ENCODE measurements at places on chromosomes 16 and 17.

DNA sequence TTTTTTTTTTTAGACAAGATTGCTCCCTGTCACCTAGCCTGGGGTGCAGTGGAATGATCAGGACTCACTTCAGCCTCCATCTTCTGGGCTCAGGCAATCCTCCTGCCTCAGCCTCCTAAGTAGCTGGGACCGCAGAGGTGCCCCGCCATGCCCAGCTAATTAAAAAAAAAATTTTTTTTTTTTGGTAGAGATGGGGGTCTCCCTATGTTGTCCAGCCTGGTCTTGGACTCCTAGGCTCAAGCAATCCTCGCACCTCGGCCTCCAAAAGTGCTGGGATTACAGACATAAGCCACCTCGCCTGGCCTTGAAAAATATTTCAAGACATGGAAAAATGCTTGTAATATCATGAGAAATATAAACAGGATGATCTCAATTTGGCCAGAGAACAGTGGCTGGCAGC is 42.9 kb downstream of the HAPSTR1 start:
- no peak for DNase-seq

DNA sequence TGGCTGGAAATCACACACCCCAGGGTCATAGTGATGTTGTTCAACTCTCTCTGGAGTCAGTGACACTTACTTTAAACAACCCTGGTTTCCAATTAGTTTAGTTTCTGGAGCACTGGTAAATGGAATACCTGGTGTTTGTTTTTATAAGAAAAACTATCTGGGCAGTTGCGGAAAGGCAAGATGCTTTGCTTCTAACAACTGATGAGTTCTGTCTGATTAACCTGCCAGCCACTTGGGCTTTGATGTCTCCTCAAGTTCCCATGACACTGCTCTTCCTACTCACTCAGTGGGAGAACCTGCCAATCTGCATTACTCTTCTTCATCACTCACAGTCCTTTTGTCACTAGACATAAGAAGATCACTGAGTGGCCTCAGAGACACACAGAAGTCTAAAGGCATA is 78.7 kb upstream of the MTMR4 start:
- no peak for DNase-seq

- DNase-seq, result no peak
Measured at GRCh38 chr16:56226845-56227525, 35.7 kb downstream of the GNAO1 start.

- DNase-seq, result no peak
Measured at GRCh38 chr16:82641336-82641984, 14.7 kb downstream of the CDH13 start.

GRCh38 chr17:164303-165235 is 16.9 kb downstream of the DOC2B start:
- peak; percentile 69 for DNase-seq

GRCh38 chr17:6496116-6496481 is 51.8 kb downstream of the PIMREG start:
- no peak for DNase-seq

DNA sequence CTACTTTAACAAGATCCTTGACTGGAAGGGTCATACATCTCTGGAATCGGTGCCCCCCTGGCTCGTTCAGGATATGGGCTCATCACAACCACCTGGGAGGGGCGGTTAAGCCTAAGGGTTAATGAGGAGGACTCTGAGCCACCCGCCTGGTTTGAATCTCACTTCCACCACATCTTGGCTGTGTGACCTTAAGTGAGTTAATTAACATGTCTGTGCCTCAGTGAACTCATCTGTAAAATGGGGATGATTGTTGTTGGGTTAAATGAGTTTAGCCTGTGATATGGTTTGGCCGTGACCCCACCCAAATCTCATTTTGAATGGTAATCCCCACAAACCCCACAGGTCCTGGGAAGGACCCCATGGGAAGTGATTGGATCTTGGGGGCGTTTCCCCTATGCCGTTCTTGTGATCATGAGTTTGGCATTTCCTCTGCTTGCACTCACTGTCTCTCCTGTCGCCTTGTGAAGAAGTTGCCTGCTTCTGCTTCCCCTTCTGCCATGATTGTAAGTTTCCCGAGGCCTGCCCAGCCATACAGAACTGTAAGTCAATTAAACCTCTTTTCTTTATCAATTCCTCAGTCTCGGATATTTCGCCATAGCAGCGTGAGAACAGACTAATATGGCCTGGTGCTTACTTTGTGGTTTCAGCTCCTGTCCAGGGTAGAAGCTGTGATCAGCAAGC is 214.0 kb upstream of the CIBAR2 start:
- DNase-seq, result no peak

GRCh38 chr16:10751291-10751697 is 7.7 kb downstream of the NUBP1 start:
- DNase-seq, result no peak

- DNase-seq, result no peak
Measured at GRCh38 chr17:63171428-63172393, 205.7 kb downstream of the TANC2 start.

DNA sequence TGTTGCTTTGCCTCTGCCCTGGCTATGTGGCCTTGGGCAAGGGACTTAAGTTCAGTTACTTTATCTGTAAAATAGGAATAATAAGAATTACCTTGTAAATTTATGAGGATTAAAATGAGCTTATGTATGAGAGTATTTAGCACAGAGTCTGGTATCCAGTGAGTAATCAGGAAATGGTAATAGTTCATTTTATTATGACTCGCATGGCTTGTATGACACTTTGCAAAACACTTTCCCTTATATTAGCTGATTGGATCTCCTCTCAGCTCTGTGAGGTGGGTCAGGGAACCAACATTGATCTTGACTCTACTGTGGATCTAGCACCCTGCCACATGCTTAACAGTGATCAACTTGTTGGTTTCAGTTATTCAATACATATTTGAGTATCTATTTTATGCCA is 8.3 kb upstream of the CDH3 start:
- no peak for DNase-seq

- DNase-seq, result peak; percentile 72
Measured at GRCh38 chr16:12811441-12812383, 8.0 kb upstream of the CPPED1 start.

DNA sequence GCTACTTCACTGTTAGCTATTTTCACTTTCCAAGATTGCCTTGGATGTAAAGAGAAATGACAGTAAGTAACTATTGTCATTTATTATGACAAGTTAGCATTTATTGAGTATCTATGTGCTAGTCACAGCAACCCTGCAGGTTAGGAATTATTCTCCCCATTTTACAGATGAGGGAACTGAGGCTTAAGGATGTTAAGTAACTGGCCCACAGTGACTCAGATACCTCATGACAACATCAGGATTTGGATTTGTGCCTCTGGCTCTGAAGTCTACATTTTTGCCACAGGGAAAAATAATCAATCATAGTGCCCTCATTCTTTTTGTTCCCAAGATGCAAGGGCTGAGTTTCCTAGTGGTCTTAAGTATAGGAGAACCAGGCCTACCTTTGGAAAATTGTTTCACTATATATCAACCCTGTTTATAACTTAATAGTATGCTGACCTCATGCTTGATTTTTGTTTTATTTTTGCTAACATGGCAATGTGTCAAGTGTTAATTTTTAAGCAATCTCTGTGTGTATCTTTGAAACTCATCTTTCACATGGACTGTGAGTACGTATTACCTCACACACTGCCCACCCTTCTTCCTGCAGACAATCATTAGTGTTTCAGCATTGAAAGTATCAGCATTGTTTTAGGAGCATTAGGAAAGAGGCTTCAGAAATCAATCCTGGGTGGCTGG is 105.0 kb downstream of the TANGO6 start:
- DNase-seq, result no peak

- DNase-seq, result no peak
Measured at GRCh38 chr16:27450196-27450549, 48.2 kb downstream of the IL21R start.

GRCh38 chr16:79713609-79714309 is 113.2 kb upstream of the MAF start:
- DNase-seq, result no peak

- no peak for DNase-seq
Measured at GRCh38 chr16:89481356-89481955, 8.9 kb downstream of the ANKRD11 start.

GRCh38 chr17:48128400-48128799 is 20.8 kb downstream of the SNX11 start:
- DNase-seq, result no peak

DNA sequence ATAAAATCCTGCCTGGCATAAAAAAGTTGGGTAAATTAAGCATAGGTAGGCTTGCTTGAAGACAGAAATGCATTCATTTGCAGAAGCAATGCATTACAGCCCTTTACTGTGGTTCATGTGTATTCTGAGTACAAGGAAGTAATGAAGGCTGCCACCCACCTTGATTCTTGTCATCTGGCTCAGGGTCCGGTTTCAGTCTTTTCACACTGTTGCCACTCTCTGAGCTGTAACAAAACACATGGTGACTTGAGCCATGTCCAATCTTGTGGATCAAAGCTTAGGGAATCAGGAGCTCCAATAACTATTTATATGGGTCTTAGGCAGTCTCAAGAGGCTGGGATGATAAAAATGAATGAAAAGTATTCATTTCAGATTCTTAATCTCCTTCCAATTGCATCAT is 22.0 kb downstream of the PSME3IP1 start:
- no peak for DNase-seq

DNA sequence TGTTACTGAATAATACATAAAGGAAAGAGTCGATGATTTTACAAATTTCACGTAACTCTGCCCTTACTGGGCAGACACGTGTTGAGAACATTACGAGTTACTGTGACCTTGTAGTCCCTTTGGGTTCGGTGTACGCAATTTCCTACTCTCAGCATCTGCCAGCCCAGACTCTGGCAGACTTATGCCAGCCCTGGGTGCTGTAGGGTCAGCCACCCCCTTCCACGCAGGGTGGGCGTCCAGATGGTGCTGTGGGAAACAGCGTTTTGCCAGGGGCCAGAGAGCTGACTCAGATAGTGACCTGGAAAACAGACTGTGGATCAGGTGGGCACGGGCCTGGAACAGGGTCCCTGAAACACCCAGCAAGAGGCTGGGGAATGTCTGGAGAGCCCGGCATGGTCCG is 148.9 kb downstream of the RPTOR start:
- DNase-seq, result no peak

GRCh38 chr17:4858068-4858881 is 25.1 kb downstream of the MINK1 start:
- peak; percentile 97 for DNase-seq

- no peak for DNase-seq
Measured at GRCh38 chr17:65627891-65628643, 66.6 kb upstream of the AXIN2 start.

GRCh38 chr17:309361-309888 is 43.2 kb downstream of the RPH3AL start:
- DNase-seq, result no peak

DNA sequence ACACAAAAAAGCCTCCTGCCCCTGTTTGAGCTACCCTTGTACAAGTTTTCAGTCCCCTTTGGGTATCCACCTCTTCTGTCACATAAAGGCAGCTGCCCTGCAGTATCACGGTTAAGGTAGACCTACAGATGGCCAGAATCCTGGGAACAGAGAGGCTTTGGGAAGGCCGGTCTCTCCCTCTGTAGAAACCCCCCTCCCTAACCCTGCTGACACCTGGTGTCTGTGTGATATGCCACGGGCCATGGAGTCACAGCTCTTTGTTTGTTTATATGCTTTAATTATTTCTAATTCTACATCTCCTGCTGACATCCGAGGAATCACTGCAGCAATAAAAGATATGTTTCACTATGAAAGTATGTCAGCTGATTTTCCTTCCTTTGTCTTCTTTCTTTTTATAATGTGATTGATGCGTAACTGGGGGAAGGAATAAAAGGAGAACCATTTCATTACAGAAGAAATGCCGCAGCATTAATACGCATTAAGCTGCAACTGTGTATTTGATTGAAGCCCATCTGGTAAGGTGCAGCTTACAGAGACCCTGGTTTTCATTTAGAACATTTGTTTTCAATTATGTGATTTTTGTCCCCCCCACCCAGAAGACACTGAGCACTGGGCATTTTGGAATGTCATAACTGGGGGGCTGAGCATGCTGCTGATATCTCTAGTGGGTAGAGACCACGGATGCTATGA is 142.1 kb downstream of the SLC39A11 start:
- no peak for DNase-seq

GRCh38 chr17:16479264-16479663 is 12.7 kb downstream of the LRRC75A start:
- no peak for DNase-seq

DNA sequence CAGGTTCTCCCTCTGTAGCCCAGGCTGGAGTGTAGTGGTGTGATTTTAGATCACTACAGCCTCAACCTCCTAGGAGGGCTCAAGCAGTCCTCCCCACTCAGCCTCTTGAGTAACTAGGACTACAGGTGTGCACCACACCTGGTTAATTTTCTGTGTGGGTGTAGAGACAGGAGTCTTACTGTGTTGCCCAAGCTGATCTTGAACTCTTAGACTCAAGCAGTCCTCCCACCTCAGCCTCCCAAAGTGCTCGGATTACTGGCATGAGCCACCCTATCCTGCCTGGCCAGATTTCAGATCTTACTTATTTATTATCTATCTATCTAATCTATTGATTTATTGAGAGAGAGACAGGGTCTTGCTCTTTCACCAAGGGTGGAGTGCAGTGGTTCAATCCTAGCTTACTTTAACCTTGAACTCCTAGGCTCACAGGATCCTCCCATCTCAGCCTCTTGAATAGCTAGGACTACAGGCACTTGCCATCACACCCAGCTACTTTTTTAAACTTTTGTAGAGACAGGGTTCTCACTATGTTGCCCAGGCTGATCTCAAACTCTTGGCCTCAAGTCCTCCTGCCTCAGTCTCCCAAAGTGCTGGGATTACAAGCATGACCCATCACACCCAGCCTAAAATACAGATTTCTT is 61.8 kb downstream of the TUBD1 start:
- DNase-seq, result no peak

DNA sequence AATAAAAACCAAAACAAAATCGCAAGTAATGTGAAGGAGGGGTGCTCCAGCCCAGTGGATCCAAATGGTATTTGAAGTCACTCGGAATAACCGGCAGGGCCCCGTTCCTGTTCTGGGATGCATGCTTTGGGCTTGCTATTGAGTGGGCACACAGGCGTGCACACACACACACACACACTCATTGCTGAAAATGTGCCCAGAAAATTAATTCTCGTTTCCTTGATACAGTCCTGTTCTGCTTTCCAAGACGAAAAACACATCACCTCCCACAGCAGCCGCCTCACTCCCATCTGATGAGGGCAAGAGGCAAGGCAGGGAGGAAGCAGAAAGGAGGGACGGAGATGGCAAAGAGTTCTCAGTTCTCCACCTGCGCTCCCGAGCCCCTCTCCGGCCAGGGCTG is 62.2 kb upstream of the SDK2 start:
- DNase-seq, result no peak

GRCh38 chr16:69438465-69438864 is 14.0 kb downstream of the CYB5B start:
- no peak for DNase-seq

GRCh38 chr17:4634976-4635375 is 6.5 kb downstream of the ALOX15 start:
- DNase-seq, result no peak

- no peak for DNase-seq
Measured at GRCh38 chr16:8241408-8241807, 348.9 kb downstream of the TMEM114 start.

- DNase-seq, result no peak
Measured at GRCh38 chr16:81181013-81181720, 57.3 kb upstream of the BCO1 start.

Data from pons (tissue), 1 donor.